ENCODE measurements at places on chromosomes 1 and 21.

- DNase-seq: no peak
Measured at GRCh38 chr1:13823936-13824335, 123.9 kb downstream of the PRDM2 start.

- peak; percentile 61 for DNase-seq
Measured at GRCh38 chr21:46038871-46039397, 57.4 kb downstream of the COL6A1 start.

DNA sequence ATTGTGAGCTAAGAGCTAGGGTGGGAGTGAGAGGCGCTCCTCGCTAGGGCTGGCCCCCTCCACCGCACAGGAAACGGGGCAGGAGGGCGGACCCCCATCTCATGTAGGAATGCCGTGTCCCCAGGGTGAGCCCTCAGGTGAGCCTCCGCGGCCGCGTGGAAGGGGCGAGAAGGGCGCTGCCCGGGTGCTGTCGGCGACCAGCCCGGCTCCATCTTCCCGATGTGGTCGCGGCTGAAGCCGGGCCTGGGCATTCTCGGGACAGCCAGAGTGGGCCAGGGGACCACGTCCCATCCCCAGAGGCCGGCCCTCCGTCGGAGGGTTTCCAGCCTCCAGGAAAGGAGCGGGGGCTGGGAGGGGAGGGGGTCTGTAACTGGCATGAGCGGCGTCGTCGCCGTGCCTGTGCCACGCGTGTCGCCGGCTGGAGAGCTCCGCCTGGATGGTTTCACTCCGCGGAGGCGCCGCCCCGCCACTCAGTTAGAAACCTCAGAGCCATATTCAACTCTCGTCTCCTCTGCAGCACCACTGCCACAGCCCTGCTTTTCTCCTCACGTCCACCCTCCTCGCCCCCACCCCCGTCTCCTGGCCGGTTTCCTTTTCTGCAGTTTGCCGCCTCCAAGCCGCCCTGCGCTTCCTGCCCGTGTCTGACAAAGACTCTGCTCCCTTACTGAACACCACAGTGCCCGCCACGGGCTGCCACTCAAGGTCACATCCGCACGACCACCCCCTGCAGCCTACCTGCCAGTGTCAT lies at the start of gene TMEM269:
TMEM269 (plus strand) TSS at position 46 of the 748 bp plus-strand sequence. CDS start 4,903 bp downstream, outside the sequence.
- DNase-seq: no peak

DNA sequence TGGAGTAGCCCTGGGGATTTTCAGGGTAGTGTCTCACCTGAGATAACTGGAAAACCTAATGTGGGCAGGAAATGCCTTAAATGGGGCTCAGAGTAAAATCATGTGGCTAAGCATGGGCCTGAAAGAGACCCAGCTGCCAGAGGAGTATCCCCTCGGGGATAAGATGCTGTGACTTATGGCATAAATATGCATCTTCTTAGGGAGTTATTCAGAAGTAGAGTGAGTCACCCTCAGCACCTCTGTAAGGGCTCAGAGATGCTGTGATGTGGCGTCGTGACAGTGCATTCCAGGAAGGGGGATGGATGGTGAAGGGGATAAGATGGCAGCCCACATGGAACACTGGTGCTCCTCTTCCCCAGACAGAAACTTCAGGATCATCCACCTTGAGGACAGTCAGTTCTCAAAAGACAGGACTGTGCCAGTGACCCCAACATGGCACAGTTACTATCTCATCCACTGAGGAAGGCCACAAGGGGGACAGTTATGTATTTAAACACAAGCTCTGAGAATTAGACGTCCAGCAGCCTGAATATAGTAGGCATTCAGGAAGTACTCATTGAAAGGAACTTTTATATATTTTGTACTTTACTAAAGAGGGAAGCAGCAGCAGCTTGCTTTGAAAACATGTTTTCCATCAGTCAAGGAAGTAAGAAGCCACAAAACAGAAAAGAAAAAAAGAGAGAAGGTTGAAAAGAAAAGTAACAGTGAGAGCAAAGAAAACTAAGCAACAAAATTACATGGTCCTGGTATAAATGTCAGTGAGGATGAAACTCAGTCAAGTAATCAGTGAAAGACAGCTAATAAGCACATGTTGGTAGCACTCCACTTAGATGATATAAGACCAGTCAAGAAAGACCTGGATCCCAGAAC lies 8.3 kb downstream of the IL24 start:
- DNase-seq: no peak

GRCh38 chr1:224450561-224451350 lies 16.2 kb upstream of the WDR26 start:
- no peak for DNase-seq

Data from breast epithelium (tissue), 4 donors.